ENCODE measurements at places on chromosomes 5 and 9.

DNA sequence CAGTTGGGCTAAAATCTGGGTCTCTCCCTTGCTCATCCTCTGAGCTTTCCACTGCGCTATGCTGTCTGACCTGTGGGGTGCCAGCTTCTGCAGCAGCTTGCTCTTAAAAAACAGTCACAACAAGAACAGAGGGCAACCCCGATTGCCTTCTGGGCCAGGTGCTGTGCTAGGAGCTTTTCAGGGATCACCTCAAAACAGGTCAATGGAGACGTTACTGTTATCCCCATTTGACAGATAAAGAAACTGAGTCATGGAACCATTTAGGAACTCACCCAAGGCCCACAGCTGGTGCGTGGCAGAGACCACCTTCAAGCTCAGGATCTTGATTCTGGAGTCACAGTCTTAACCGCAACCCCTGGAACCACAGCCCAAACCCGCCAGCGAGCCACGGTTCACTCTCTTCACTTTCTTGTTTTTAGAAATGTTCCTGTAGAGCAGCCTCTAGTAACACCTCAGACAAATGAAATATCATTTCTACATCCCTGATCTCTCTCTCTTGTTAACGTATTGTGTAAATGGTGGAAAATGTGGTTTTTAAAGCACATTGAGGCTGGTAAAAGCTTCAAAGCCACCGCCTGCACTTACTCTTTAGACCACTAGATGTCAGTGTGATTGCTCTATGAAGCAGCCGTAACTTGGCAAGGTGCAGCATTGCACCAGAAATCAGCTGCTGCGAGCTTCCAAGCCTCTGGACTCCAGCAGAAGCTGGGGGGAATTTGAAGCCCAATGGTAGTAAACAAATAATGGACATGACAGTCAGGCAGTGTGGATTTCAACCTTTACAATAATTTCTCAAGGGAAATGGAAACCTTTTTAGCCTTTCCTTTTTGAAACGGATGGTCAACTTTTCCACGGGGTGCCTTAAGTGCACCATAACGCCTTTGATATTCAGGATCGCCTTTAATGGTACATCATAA, 1.7 kb downstream of the FYB1 start:
- peak; percentile 87 for DNase-seq

DNA sequence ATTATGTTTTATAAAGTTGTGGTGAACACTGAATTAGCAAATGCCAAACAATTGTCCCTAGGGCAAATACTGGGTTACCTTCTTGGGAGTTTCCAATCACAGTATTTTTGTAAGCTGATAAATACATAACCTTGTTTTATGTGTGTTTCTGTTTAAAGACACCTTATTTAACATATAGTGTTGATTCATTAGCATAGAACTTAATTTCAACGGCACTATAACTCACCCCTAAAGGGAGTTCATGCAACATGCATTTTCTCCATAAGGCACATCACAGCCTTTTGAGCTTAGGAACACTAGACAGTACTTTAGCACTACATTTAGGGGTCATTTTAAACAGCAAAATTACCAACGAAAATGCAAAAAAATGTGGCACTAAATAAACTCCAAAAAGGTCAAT, 74.2 kb upstream of the TYRP1 start:
- DNase-seq = no peak

DNA sequence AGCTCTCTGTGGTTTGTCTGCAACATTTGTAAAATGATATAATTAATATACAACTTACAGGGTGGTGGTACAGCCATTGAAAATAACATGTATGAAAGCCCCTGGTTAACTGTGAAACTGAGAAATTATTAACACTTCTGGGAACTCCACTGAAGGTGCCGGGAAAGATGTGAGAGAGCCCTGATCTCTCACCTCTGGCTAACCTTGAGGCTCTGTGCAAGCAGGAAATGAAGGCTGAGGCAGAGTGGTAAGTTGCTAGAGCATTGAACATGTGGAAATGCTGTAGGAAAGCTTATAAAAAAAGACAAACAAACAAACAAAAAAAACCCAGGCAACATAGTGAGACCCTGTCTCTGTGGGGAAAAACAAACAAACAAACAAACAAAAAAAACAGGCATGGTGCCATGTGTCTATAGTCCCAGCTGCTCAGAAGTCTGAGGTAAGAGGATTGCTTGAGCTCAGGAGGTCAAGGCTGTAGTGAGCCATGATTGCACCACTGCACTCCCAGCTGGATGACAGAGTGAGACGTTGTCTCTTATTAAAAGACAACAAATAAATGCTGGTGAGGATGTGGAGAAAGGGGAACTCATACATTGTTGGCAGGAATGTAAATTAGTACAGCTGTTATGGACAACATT, 7.5 kb downstream of the CATSPER3 start:
- DNase-seq = peak; percentile 9

- DNase-seq = no peak
These were observed 244.2 kb downstream of the RFK start for GRCh38 chr9:76150013-76150412.
